ENCODE measurements at places on chromosomes 7 and 10.

DNA sequence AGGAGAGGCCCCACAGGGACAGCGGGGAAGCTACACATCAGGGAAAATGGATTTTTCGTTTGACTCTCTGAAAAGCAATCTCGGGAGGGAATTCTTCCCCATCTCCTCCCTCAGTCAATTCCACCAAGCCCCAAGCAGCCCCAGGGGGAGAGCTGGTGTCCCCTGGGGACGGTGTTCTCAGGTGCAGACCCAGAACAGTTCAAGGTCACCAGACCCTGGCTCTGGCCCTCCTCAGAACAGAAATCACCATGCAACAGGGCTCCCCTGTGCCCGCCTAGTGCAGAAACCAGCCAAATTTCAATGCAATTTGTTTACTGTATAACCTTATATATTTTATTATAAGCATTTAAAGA, 34.1 kb downstream of the GSDME start:
- no peak for DNase-seq

GRCh38 chr10:71075759-71076472, 136.5 kb upstream of the UNC5B start:
- no peak for DNase-seq

DNA sequence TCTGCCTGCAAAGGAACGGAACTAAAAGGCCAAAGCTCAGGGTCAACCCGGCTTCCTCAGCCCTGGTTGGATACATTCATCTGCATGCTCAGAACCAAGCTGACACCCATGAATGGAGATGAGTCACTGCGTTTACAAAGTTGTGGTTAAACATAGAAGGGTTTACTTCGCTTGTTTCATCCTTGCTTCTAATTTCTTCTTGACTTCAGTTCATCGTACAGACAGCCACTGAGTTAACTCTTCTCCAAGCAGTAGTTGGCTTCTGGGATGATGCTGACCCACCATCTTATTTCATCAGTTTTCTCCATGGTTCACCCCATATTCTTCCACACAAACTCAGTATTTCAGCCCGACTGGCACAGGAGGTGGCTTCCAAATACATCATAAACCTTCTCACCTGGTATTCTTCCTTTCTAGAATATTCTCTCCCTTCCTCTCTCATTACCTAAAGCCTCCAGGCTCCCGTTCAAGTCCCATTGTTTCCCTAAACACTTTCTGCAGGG, 166.3 kb upstream of the RNF32 start:
- DNase-seq = no peak

DNA sequence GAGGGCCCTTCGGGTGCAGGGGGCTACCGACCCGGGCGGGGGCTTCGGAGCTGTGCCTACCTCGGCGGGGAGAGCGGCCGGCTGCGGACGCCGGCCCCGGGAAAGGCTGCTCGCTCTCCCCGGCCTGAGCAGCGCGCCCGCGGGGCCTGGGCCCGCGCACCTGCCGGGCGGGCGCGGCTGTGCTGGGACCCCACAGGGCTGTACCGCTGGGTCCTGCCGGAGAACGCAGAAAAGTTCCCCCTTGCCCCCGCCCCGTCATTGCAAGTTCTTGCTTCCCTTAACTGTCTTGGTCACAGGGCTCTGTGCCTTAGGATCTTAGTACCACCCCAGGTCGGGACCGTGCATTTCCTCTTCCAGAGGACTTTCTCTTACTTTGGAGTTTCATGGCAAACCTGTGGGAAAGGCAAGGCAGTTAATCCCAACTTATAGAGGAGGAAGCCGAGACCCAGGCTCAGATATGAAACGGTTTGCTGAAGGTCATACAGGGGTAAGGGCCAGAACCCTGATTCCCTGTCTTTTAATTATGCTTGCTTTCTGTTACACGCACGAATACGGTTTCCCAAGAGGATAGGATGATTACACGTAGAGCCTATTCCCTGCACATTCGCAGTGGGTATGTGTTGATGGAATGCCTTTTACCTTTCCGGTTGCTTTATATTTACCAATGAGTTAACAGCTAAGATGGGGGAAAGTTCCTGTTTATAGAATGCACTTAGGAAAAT, 652 bp downstream of the PCGF5 start:
- no peak for DNase-seq

GRCh38 chr7:757741-758163, 30.7 kb upstream of the PRKAR1B start:
- DNase-seq = no peak

DNA sequence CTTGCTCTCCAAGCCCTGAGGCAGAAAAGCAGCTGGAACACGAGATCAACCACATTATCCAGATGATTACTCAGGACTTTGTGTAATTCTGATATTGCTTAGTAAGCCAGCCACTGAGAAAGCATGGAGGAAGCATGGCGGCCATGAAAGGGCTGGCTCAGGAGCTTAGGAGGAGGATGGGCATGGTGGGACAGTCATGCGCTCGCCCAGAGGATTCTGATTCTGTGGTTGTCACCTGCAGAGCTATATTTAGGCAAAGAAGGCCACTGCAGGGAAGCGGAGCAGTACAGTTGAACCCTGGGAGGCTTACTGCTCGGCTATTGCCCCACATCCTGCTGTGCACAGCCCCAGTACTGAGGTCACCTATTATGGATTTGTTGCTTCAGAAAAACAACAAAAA, 128.8 kb upstream of the DNAJB12 start:
- no peak for DNase-seq

DNA sequence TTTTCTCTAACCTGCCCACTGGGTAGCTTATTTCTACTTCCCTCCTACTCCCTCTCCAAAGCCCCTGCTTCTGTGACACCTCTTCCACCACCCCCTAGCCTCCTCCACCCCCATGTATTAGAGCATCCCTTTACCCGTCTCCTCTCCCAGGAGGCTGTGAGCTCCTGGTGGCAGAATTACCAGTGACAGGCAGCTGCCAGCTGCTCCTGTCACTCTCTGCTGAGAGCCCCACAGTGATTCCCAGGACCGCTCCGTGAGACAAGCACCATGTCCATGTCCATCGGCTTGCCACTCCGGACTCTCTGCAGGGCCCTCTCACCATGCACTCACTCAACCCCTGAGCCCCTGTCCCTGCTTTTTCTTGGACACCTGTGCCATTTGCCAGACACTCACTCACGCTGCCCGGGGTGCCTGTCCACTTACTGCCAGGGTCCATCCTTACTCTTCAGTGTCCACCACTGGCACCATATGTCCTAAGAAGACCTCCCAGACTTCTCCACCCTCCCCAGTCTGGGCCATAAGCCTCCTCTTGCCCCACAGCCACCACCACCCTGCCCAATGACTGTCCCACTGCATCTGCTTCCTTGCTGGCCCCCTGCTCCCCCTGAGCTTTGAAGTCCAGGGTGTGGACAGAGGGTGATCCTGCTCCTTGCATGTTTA, 9.8 kb downstream of the WDFY4 start:
- no peak for DNase-seq

GRCh38 chr10:71075086-71075758, 137.1 kb upstream of the UNC5B start:
- no peak for DNase-seq

DNA sequence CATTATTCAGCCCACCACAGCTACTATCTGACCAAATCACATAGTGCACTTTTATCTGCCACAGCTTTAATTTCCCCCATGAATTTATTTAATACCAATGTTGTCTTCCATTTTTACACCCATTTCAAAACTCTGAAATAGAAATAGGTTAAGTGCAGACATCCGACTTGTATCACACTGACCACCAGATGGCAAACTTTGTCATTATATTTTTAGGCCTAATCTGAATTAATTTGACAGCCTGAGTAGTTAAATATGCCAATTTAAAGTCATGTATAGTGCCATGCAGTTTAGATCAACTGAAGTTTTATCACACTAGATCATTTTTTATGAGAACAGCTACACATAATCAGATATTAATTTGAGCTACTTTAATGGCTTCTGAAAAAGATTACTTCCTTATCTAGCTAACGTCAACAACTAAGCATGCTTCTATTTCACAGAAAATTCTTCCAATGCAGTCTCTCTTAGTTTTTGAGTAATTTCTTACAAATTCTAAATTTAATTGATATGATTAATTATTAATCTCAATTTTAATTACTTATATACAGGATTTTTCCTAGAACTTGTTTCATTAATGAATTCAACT, 566.4 kb downstream of the GFRA1 start:
- no peak for DNase-seq

- no peak for DNase-seq
These were observed 295.3 kb upstream of the MKI67 start for GRCh38 chr10:128421371-128422160.

GRCh38 chr7:95427914-95428516, 6.8 kb downstream of the PON2 start:
- no peak for DNase-seq

GRCh38 chr10:54843085-54843646, 42.1 kb upstream of the PCDH15 start:
- DNase-seq = no peak

GRCh38 chr10:130498042-130498441, 361.9 kb downstream of the GLRX3 start:
- DNase-seq = no peak

DNA sequence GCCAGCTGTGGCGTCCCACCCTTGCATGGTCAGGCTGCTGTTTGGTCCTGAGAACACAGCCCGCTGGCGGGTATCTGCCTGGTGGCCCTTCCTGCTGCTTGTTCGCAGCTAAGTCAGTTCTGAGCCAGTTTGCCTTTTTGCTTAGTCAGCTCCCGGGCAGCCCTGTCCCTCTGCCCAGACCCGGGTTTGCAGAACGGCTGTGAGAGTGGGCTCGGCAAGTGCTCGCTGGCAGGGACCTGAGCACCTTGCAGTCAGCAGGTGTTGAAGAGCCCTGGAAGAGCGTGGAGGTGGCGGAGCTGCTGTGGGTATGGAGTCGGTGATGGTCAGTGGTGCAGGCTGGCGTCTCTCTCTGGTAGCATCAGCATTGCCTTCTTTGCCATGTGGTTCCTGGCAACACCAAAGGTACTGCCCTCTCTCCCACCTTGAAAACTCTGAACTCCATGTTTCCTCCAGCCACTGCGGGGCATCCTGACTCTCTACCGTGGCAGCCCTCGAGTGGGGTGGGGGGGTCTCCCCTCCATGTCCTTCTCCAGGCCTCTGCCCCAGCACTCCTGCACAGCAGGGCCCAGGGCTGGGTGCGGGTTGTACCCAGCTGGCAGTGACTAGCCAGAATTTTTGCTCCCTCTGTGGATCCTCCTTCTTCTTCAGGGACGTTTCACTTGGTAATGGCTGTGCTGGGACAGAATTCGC, 4.6 kb downstream of the INPP5A start:
- DNase-seq = no peak

Data from GM06990 (cell line).